Stimulated activated CD4-positive, alpha-beta T cell treated with anti-CD3 and anti-CD28 coated beads, Interleukin-4, amount 100 ng/mL, for 24 hours (primary cell): ENCODE measurements at places on chromosomes 5 and 9.
A peak's percentile ranks its signal among the peaks of the same experiment; 100 is the strongest.

GRCh38 chr5:171593976-171594375 is 174.5 kb downstream of the FGF18 start:
- DNase-seq: no peak

DNA sequence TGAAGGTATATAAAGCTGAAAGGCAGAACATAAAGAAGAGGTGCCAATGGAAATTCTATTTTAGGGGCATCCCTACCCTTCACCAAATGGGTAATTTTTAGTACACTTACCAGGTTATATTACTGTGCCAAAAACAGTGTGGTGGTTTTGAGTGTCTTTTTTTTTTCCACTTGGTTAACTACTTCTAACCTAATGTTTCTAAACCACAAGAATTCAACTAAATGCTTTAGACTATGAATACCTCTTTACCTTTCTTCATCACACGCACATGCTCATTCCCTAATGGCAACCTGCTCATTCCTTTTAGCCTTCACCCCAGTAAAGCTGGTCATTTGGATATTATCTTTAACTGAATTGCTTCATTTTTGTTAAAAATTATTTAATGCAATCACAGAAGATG is 215.6 kb downstream of the PIK3R1 start:
- no peak for DNase-seq

DNA sequence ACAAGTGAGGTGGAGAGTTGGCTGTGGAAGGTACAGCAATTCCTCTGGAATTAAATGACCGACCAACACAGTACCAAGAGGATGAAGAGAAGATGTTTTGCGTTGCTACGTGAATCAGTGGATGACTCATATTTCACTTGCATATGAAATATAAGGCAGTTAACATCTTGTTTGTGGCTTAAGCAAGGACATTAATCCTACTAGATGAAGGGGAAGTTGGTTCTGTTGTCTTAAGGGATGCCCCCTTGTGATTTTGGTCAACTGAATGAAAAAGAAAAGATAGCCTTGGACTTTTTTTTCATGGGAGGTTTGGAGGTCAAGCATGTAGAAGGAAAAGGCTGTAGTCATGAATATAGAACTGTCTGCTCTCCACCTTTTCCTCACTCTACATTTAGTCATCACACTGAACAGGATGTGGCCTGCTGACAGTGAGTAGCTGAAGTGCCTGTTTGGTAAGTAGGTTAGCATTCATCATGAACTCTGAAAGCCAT is 33.9 kb downstream of the VLDLR start:
- peak; percentile 24 for DNase-seq

DNA sequence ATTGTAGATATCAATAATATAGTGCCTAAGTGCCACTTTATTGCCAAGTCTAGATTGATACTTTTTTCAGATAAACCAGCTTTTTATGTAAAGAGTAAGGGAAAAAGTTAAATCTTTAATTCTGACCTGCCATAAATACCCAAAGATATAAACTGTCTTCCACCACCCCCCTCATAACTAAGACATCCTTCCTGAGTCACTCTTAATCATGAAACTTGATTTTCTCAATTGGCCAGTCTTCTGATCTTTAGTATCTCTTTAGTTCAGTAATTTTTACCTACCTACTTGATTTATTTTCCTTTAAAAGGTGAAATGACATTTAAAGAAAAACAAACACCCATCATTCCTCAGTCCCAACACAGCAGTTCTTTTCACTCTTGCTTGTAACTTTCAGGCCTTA is 21.8 kb downstream of the C5orf22 start:
- DNase-seq: no peak

- no peak for DNase-seq
Measured at GRCh38 chr5:132098621-132099020, 25.0 kb downstream of the CSF2 start.
